ENCODE measurements at places on chromosomes 4 and X.
A peak's percentile ranks its signal among the peaks of the same experiment; 100 is the strongest.

GRCh38 chrX:29229802-29230201, 642.6 kb downstream of the IL1RAPL1 start:
- no peaks in the 10 kb centered on the region for H3K36me3 ChIP-seq
- no peaks in the 10 kb centered on the region for H3K4me1 ChIP-seq
- no peak overlapping the region for H3K4me3 ChIP-seq
- no peaks in the 10 kb centered on the region for H3K27me3 ChIP-seq
- no peak for DNase-seq

DNA sequence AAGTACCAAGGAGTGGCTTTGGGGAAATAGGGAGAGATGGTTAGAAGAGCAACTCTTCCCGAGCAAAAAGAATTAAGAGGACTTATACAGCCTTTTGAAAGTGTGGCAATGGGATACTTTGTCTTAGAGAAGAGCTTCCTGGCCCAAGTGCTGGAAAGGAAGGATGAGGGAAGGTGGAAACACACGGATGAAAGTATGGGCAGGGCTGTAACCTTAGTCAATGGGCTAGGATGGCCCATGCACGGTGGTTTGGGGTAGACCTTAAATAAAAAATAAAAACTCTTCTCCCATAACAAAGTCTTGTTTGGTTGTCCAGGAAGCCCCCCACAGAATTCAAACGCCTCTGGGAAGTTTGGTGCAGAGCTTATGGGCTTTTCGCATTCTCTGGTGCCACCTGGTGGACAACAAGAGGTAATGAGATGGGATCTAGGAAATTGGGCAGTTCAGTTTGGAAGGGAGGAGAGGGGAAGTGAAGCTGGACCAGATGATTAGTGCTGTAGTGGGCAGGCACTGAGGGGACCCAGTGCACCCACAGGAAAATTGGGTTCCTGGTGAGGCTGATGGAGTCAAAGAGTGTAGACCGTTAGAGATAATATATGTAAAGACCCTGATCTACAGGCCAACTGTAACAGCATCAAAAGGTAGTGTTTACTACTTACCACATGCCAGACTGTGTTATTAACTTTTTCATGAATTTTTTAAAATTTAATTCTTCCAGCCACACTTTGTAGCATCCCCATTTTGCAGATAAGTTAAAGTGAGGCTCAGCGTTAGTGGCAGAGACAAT, 13.8 kb upstream of the ENOX2 start:
- no peaks in the 10 kb centered on the region for H3K36me3 ChIP-seq
- H3K27me3 ChIP-seq = no peaks in the 10 kb centered on the region
- no peaks in the 10 kb centered on the region for H3K4me1 ChIP-seq
- H3K27ac ChIP-seq = no peak overlapping the region

DNA sequence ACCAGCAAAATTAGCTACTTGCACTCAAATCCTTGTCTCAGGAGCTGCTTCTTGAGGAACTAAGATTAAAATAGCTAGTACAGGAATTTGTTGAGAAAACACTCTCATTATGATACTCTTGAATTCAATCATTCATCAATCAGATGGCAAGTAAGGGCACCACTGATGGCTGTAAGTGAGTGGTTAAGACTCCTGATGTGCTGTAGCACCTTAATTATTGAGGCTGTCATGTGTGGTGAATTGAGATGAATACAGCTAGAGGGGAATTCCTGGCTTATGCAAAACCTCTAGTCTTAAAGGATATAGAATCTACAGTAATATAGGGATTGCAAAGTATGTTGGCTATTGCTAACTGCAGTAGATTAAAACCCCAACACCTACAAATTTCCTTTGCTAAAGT, 509.1 kb downstream of the IQCM start:
- no peaks in the 10 kb centered on the region for H3K4me1 ChIP-seq
- H3K36me3 ChIP-seq = no peaks in the 10 kb centered on the region
- no peaks in the 10 kb centered on the region for H3K27me3 ChIP-seq
- no peak overlapping the region for H3K27ac ChIP-seq
- no peak for DNase-seq
- no peak overlapping the region for H3K4me3 ChIP-seq

DNA sequence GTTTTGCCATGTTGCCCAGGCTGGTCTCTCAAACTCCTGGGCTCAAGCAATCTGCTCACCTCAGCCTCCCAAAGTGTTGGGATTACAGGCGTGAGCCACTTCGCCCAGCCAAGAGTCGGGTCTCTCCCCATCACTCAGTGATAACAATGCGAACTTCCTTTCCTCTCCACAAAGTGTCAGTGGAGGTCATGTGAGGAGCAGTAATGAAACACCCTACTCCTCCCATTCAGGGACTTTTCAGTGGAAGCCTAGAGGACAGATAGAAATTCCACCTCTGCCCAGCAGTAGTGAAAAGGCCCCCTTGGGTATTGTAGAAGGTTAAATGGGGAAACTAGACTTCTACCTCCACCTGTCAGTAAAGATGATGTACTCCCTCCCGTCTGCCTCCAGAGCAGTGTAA, 141.9 kb upstream of the STK26 start:
- no peaks in the 10 kb centered on the region for H3K36me3 ChIP-seq
- DNase-seq = no peak
- H3K4me3 ChIP-seq = no peak overlapping the region
- no peaks in the 10 kb centered on the region for H3K27me3 ChIP-seq
- H3K27ac ChIP-seq = no peak overlapping the region
- no peaks in the 10 kb centered on the region for H3K4me1 ChIP-seq

DNA sequence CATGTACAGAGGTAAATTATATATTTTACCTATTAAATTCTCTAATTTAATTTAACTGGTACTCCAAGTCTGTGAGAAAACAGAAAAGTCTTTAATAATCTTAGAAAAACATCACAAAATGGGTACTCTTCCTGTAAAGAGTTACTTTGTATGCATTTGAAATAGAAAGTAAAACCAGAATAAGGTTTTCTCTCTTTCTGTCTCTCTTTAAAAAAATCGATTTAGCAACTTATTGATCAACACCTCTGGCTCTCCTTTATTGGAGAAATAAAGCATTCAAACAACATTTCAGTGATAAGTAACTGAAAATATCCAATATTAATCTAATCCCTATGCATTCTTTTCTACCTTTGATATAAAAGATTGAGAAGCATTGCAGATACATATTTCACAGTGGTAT, 27.4 kb downstream of the ATOH1 start:
- H3K4me1 ChIP-seq = no peaks in the 10 kb centered on the region
- H3K27ac ChIP-seq = no peak overlapping the region
- no peaks in the 10 kb centered on the region for H3K36me3 ChIP-seq
- no peaks in the 10 kb centered on the region for H3K27me3 ChIP-seq
- no peak overlapping the region for H3K4me3 ChIP-seq
- no peak for DNase-seq

GRCh38 chr4:41432881-41433280, 105.1 kb upstream of the LIMCH1 start:
- H3K4me1 ChIP-seq = peaks cover 76% of the 10 kb centered on the region
- H3K27me3 ChIP-seq = no peaks in the 10 kb centered on the region
- H3K36me3 ChIP-seq = no peaks in the 10 kb centered on the region
- no peak overlapping the region for H3K4me3 ChIP-seq
- H3K27ac ChIP-seq = peak overlapping the region; percentile 62

DNA sequence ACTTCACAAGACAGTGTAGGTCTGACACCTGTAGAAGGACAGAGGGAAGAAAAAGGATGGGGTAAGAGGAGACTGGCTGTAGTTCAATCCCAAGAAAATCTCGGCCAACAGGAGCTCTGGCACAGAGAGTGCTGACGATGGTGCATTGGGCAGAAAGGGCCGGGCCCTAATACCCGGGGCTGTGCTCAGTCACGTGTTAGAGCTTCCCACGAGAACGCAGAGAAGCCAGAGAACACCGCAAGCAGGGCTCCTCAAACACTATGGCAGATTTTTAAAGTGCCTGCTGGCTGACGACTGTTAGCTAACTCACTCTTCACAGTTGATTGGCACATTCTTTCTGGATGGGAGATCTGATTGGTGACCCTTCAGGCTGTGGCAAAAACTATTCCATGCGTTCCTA, 35.5 kb downstream of the EREG start:
- no peak overlapping the region for H3K4me3 ChIP-seq
- H3K27me3 ChIP-seq = no peaks in the 10 kb centered on the region
- no peak for DNase-seq
- H3K36me3 ChIP-seq = no peaks in the 10 kb centered on the region

DNA sequence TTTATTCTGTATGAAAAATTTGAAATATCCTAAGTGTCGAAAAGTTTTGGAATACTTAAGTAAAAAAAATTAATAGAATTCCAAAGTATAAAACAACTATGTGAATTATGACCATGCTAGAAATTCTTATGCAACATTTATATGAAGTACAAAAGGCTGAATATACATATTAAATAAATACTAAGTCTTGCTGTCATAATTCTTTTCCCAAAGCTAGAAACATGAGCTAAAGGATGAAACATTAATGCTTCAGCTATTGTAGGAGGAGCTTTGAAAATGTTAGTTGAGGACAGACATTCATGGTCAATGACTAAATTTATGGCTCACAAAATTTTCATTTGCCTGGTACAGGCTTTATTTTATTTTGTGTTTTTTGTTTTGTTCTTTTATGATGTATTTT, 207.3 kb downstream of the GABRB1 start:
- H3K27ac ChIP-seq = no peak overlapping the region
- H3K36me3 ChIP-seq = no peaks in the 10 kb centered on the region
- no peaks in the 10 kb centered on the region for H3K4me1 ChIP-seq
- no peak for DNase-seq
- no peaks in the 10 kb centered on the region for H3K27me3 ChIP-seq

DNA sequence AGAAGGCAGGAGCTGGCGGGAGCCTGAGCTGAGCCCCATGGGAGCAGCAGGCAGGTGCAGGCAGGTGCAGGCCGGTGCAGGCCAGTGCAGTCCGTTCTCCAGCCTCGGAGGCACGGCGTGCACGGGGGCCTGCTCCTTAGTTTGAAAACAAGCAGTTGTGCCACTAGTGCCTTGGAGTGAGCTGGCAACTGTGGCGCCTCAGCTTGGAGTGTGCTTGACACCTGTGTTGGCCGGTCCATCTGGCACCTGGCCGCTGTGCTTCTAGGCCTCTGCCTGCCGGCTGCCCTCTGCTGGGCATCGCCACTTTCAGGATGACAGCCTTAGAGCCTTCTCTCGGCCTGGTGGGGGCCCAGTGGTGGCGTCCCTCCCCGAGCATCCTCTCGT, 47.9 kb downstream of the RGS12 start:
- no peak overlapping the region for H3K27ac ChIP-seq
- no peak overlapping the region for H3K4me3 ChIP-seq
- DNase-seq = peak; percentile 91
- H3K27me3 ChIP-seq = no peaks in the 10 kb centered on the region
- H3K4me1 ChIP-seq = peaks cover 15% of the 10 kb centered on the region

- H3K4me1 ChIP-seq = no peaks in the 10 kb centered on the region
- H3K4me3 ChIP-seq = no peak overlapping the region
- DNase-seq = no peak
- H3K36me3 ChIP-seq = no peaks in the 10 kb centered on the region
- no peak overlapping the region for H3K27ac ChIP-seq
Observed at GRCh38 chr4:126838941-126839679, 793.6 kb upstream of the INTU start.

DNA sequence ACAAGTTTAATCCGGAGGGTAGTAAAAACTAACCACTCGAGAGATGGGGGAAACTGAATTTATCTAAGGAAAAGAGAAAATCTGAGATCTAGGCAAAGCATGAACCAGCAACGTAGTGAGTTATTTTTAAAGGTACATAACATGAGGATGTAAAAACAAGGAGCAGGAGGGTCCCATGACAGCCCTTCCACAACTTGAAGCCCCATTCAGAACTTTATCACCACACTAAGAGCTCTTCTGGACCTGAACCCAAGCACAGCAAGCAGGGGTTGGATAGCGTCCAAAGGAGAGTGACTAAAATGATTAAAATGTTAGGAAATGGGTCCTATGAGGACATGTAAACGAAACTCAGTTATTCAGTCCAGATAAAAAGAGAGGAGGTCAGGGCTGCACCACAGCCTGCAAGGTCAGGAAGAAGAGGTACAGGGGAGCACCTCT, 16.2 kb downstream of the SH3RF1 start:
- H3K27ac ChIP-seq = peak overlapping the region; percentile 7
- DNase-seq = no peak
- H3K36me3 ChIP-seq = no peaks in the 10 kb centered on the region
- peaks cover 95% of the 10 kb centered on the region for H3K4me1 ChIP-seq

DNA sequence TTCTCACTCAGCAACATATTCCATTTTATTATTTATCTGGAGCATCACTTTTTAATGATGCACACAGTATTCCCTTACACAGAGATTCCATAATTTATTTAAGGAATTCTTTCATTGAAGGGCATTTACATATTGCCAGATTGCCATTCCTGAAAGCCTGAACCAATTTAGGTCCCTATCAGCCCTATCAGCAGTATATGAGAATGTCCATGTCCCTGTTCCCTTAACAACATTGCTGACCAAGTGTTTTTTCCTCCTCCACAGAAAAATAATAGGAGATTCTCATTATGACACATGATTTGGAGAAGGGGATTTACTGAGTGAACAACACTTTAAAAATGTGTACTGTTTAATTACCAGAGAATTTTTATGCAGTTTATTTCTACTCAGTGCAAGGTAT, 90.1 kb upstream of the PHOX2B start:
- H3K27me3 ChIP-seq = peaks cover 14% of the 10 kb centered on the region
- H3K4me3 ChIP-seq = no peak overlapping the region
- H3K36me3 ChIP-seq = no peaks in the 10 kb centered on the region

DNA sequence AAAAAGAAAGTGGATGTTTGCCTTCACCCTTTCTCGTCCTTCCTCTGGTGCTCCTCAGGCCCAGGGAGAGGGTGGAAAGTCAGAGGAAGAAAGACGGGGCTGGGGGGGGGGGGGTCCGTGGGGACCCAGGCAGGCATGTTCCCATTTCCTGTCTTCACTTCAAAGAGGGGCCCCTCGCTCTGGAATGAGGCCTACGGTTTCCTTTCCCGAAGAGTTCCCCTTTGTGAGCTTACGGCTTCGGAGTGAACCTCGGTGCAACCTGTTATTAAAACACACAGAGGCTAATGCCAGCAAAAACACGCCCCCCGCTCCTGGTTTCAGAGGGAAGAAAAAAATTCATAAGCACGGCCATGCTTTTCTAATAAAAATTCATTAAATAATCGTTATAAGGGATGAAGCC, 40.1 kb downstream of the SHOX start:
- no peak overlapping the region for H3K27ac ChIP-seq
- H3K27me3 ChIP-seq = no peaks in the 10 kb centered on the region
- H3K36me3 ChIP-seq = no peaks in the 10 kb centered on the region
- H3K4me1 ChIP-seq = no peaks in the 10 kb centered on the region
- DNase-seq = no peak
- H3K4me3 ChIP-seq = no peak overlapping the region

DNA sequence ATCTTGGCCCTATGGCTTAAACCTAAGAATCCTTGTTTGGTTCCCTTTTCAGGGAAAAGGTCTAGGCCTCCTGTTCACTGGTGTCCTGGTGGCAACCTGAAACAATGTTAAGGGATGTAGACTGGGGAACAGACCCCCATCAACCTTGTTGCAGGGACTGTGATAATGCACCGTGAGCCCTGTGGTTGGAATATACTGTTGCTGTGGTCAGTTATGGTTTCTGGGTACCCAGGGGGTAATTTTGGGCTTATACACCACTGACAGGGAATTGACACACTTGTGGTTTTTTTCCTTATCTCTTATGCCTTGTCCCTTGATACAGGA, 64.0 kb upstream of the WDR1 start:
- no peaks in the 10 kb centered on the region for H3K36me3 ChIP-seq
- H3K27ac ChIP-seq = peak overlapping the region; percentile 56
- peaks cover 8% of the 10 kb centered on the region for H3K4me1 ChIP-seq
